Fibroblast of the conjunctiva (primary cell): ENCODE measurements at places on chromosomes 1 and 21.

- DNase-seq, result no peak
These were observed 147.8 kb upstream of the MAP1LC3C start for GRCh38 chr1:242146652-242147051.

- DNase-seq, result no peak
These were observed 39.8 kb downstream of the DISC1 start for GRCh38 chr1:231666220-231666936.

DNA sequence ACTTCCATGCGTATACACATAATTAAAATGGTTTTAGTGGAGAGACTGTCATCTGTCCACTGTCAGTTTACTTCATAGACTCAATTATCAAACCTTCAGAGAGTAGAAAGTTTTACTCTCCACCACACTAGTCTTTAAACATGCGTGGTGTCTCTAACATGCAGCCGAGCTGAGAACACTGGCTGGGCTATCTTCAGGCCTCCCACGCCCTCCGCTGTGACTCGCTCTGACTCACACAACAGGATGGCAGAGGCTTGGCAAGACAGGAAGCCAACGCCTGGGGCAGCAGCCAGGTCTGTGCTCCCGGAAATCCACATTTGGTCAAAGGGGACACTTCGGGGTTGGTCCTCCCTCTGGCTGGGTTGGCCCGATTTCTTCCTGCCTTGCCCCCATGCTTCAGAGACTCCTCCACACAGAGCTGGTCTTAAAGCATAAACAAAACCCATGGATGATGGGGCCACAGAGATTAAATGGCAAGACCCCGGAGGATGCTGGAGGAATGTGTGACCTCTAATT lies 22.7 kb upstream of the IFNGR2 start:
- DNase-seq, result peak; percentile 90

GRCh38 chr1:51734896-51735745 lies 118.2 kb downstream of the OSBPL9 start:
- DNase-seq, result no peak

GRCh38 chr21:20106368-20106767 lies 891.8 kb upstream of the NCAM2 start:
- no peak for DNase-seq

GRCh38 chr1:233572896-233573295 lies 41.0 kb upstream of the KCNK1 start:
- no peak for DNase-seq

DNA sequence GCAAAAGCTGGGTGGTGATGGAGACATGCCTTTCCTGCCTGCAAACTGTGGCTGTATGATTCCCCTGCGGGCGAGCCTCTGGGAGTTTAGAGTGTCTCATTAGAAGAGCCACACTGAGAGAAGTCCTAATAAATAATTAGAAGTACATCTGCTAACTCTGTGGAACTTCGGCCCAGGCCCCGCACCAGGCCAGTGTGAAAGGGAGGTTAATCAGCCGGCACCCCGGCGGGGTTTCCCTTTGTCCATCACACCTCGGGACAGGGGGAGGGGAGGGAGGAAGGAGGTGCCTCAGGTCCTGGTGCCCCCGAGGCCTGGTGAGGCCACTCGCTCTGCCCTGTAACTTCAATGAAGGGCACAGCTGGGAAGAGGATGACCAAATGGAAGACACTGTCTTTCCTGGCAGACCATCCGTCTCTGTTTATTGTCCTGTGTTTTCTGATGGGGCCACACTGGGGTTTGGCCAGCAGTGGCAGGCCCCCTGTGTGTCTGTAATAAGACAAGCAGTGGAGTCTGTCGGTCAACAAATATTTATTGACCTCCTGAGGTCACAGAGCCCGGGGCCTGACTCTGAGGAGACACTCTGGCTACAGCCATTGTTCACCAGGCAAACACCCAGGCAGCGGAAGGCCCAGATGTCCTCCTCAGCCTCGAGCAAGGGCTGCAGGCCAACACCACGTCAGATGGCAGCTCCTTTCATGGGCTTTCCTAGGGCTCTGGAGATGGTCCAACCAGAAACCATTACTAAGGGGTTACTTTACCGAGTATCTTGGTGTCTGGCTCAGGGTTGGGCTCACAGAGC lies 267.5 kb upstream of the RAB4A start:
- no peak for DNase-seq

DNA sequence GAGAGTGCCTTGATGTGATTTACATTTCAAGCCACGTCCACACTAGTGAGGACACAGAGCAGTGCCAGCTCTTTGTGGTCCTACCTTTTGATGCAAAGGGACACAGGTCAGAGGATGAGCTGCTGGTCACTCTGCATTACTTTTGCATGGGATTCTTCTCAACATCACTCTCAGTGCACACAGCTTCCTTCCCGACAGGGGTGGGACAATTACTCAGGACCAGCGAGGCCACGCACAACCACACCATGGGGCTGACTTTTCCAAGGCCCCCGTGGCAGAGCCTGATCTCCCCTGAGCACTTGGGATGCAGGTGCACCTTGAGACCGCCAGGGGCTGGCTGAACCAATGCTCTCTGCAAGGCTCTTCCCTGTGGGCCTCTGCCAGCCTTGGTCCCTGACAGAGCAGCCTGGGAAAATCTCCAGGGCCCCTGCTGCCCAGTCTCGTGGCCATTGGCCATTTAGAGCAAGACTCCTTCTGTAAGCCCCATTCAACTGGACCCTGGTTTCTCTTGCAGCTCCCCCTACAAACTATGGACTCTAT lies 13.2 kb upstream of the PRAMEF12 start:
- DNase-seq, result no peak

DNA sequence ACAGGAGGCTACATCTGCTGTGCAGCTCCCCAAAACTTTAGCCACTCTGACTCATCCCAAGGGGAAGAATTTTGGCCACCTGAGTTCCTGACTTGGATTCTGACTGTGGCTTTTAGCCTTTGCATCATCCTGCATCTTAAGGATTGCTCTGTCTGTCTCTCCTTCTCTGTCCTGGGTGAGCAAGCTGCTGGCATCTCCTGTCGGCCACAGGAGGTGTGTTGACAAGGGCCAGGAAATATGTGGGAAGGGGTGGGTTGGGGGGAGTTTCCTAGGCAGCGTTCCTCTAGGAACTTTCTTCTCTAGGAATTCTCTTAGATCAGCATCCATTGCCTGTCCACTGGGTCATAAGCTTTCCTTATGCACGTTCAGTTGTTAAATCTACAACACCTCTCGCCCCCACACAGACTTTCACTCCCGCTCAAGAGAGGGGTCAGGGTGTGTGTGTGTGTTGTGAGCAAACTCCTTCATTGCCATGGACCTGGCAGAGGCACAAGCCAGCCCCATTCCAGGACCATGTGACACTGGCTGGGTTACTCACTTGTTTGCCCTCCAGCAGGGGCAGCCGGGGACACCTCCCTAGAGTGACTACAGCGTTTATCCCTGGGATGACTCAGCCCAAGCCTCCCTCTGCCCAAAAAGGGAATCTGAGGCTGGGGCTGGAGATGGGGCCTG lies 145.0 kb upstream of the DUSP10 start:
- peak; percentile 91 for DNase-seq

DNA sequence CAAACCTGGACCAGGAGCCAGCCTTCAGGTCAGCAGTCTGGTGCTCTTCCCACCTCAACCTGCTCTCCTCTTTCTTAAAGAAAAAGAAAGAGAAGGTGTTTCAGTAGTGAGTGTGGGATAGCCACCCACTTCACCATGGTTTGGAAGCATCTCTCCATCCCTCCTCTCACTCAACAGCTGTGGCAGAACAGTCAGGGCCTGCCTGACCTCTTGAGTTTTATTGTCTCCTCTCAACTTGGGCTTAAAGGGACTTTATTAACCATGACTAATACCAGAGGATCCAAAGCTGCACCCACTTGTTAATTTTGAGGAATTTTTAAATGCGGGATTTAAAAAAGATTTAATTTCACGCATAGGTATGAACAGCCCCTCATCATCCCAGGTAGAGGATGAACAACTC lies 570 bp upstream of the VASH2 start:
- no peak for DNase-seq

GRCh38 chr1:97348599-97349265 lies 572.1 kb downstream of the DPYD start:
- no peak for DNase-seq

- DNase-seq, result peak; percentile 50
These were observed at the start of gene USP33 for GRCh38 chr1:77759071-77760028. TSS of gene USP33 (minus strand) at chr1:77759852. CDS start at chr1:77741697, 18,155 bp downstream.

GRCh38 chr1:178959543-178960460 lies 65.9 kb upstream of the FAM20B start:
- DNase-seq, result no peak

DNA sequence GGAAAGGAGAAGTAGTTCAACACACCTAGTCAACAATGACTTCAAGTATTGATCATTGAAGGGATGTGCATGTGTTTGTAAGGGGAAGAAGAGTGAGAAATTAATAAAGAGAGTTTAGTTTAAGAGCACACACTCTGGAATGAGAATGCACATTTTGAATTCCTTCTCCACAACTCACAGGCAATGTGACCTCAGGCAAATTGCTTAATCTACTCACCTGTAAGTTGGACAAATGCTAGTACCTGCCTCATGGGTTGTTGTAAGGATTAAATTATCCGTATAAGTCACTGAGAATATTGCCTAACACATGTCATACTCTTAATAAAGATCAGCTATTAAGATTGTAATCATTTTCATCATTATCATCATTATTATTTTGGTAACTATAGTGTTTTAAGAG lies 204.0 kb upstream of the NFIA start:
- DNase-seq, result no peak

- no peak for DNase-seq
These were observed 757.3 kb downstream of the LTN1 start for GRCh38 chr21:28235169-28235895.

DNA sequence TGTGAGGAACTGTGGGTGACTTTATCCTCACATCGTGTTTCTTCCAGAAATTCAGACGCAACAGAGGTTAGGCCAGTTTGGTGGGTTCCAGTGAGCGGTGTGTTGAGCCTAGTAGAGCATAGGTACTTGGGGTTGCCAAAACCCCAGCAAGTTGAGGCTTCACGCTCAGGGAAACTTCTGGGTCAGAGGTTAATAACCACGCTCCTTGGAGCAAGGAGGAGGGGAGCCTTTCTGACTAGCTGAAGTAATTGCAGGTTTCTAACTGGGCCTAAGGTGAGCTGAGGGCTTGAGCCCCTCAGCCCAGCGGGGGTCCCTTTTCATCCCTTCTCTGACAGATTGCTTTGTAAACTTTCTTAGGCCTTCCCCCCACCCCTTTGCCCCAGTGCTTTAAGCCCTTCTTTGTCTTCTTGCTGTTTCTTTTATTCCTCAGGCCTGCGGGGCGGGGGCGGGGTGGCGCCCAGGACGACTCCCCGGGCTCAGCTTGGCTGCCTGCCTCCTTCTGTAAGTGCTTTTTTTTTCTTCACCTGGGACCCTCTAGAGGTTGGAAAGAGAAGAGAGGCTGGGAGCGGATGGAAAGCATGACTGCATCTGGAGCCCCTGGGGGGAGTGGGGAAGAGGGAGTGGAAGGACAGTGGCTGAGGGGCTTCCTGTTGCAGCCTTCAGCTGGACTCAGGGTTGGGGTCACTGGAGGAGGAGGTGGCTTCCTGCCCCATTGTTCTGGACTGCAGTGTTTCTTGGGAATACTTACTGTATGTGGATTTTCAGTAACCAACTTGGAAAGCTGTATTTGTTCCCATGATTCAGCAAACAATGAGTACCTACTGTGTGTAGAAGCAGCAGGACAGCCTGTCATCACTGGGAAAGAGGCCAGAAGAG lies 1.3 kb upstream of the ZNF436 start:
- peak; percentile 30 for DNase-seq

DNA sequence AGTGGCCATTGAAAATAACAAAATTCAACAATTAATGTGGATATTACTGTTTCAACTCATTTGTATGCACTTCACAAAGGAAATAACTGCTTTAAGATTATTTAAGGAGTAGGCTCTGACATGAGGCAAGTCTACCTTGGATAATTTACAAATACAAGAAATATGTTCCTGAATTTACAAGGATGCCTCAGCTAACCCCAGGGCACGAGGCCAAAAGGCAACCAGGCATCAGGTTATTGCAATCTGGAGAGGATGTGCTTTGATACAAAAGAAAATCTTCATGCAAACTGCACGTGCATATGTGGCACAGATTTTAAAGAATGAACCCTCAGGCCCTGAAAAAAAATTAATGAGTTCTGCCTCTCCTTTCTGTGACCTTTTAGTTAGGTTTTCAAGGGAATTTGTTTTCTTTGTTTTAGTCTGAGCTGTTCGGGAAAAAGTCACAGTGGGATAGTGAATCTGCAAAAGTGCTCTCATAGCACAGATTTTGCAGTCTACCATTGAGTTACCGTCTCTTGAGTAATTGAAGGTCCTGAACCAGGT lies 1304.2 kb upstream of the ADGRL4 start:
- no peak for DNase-seq

GRCh38 chr1:15833069-15833679 lies 14.3 kb upstream of the SPEN start:
- no peak for DNase-seq

DNA sequence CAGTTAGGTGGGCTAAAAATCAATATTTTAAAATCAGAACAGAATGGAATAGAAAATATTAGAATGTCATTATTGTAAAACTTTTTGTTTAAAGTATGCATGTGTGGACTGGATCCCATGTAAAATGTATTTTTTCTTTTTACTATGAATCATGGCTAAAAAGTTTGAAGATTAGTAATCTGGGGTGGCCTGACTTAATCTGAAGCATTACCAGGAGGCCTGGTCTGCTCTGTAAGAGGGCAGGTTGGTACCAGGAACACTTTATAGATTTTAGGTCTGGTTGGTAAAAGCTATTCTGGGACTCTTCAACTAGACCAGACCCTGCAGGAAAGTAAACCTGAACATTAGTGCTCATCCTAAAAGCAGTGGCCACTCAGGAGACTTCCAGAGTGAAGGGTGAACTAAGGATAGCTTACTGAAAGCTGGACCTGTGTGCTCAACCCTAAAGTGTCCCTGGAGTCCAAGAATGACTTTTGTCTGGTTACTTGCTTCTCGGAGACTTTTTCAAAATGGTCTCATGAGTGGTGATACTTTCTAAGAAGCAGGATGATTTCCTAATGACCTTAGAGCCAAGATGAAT lies 16.5 kb downstream of the RGL1 start:
- DNase-seq, result no peak
